ENCODE measurements at places on chromosomes 2 and 18.
A peak's percentile ranks its signal among the peaks of the same experiment; 100 is the strongest.

DNA sequence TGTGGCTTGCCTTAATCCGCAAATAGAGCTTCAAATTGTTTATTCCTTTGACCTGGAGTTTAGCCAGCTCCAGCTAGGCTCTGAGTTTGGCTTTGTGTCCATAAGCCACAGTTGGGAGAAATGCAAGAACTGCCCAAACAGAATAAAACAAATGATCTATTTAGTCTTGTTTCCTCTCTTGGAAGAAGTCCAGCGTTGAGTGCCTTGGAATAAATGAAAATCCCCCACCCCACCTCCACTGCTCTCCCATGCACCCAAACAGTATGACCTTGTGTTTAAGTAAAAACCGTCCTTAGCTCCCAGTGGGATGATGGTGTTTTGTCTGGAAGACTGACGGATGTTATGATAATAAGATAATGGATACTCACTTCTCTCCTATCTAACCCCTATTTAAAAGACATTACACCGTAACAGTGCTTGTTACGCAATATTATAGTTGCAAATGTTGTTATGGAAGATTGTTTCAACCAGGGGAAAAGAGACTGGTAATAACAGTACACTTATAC is 3.2 kb upstream of the SERPINE2 start:
- DNase-seq, result no peak

- DNase-seq, result peak; percentile 27
Observed at GRCh38 chr2:224987733-224988132, 54.5 kb downstream of the DOCK10 start.

DNA sequence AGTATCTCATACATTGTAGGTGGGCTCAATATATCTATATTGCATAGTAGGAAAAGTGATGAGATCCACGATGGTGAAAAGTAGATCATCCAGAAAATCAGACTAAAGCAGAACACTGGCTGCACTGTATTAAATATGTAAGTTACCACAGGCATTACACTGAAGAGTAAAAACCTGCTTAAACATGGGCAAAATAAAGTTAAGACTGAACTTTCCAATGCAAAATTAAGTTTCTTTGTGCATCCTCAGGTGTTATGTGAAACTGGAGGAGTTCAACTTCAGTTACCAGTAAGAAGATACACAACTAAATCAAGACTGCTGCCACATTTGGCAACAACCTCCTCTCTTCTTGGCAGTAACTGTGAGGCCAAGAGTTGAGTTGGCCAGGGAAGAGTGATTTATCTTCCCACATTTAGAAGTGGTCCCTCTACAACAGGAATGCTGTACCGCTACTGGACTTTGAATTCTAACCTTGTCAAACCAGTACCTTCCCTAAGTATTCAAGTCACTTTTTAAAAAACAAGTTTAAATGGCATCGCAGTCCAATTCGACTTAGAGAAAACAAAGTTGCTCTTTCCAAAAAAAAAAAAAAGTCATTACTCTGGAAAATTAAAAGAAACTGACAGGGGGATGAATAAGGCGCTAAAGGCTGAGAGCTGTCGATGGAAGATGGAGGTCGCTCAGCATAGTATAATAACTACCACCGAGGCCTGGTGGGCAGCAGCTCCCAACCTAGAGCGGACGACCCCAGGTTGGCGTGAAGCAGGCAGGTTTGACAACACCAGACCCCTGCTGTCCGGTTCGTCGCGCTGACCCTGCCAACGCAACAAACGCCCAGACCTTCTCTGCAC is 1.1 kb downstream of the MAP4K3 start:
- DNase-seq, result peak; percentile 54

- DNase-seq, result peak; percentile 37
Observed at GRCh38 chr2:86283411-86284030, 53.9 kb downstream of the REEP1 start.

- no peak for DNase-seq
Observed at GRCh38 chr2:137291836-137292570, 526.7 kb downstream of the THSD7B start.

GRCh38 chr18:79680100-79680879 is 687 bp downstream of the CTDP1 start:
- DNase-seq, result peak; percentile 58

DNA sequence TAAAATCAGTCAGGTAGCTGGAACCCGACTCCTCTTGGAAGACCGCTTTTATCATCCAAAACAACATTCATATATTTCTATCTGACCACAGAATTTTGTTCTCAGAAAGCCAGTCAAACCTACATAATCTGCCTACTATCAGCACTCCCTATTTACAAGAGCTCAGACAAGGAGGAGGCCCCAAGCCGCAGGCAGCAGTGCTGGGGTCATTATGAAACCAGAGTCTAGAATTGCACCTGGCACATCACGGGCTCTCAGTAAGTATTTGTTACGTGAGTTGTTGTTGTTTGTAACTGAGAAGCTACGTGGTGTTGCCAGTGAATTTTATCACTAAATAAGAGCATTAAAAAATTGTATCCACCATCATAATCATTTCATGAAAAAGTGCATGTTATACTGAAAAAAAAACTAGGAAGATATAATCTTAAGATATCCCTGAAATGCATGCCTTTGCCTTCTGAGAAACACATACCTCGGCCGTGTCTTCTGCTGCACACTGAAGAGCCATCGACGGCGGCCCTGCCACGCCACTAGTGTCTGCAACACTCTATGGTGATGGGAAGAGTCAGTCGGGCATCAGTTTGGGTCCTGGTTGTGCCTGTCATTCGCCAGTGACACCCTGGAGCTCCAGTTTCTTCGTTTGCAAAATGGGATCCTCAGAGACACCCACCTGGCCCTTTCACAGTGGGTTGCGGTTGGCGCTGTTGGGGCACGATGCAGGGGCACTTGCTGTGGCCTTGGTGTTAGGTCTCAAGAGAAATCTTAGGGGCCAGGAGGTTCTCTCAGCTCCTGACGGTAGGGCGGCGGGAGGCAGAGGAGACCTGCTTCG is 505.9 kb downstream of the EIPR1 start:
- no peak for DNase-seq

GRCh38 chr2:231452799-231453508 is 11.3 kb downstream of the NCL start:
- DNase-seq, result peak; percentile 23

DNA sequence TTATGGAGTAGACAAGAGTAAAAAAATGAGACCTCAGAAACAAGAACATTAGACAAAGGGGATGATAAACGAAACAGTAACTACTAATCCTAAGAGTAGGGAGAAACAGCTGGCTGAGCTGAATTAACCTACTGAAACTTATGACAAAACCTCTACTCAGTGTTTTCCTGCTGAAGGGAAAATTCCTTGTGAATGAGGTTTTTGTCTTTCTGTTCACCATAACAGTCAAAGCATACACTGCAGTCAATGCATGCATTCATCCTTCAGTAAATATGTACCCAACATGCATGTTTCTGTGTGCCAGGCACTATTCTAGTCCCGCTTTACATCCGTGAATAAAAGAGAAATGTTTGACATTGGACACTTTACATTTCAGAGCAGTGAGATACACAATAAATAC is 805.6 kb upstream of the KLHL29 start:
- no peak for DNase-seq

GRCh38 chr2:123448801-123449200 is 576.3 kb upstream of the CNTNAP5 start:
- DNase-seq, result no peak

- peak; percentile 75 for DNase-seq
Observed at GRCh38 chr2:150686391-150686790, 198.9 kb upstream of the RND3 start.

DNA sequence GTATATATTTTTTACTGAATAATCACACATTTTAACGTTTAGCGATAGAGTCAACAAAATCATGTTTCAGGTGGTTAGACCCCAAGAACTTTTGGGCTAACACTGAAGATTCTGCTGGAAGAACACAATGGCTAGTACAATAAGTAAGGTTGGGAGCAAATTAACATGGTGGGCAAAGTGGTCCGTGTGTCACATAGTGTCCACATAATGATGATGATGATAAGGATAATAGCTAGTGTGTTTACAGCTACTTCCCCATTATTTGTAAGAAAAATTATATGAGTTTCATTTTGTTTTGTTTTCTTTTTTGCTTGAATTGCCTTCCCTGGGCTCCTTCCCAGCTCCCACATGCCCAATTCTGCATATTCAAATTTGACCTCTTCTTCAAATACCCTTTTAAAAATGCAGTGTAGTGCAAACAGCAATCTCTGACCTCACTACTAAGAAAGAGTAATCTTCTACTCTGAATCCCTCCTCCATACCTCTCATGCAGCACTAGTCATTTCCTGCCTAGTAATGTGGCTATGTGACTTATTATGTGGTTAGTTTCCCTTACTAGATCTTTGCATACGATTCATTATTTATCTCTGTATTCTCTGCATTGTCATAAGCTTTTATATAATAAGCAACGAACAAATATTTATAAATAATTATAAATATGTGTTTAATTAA is 16.9 kb upstream of the VPS54 start:
- DNase-seq, result peak; percentile 74

- DNase-seq, result no peak
Observed at GRCh38 chr2:221120643-221121042, 451.5 kb downstream of the EPHA4 start.

DNA sequence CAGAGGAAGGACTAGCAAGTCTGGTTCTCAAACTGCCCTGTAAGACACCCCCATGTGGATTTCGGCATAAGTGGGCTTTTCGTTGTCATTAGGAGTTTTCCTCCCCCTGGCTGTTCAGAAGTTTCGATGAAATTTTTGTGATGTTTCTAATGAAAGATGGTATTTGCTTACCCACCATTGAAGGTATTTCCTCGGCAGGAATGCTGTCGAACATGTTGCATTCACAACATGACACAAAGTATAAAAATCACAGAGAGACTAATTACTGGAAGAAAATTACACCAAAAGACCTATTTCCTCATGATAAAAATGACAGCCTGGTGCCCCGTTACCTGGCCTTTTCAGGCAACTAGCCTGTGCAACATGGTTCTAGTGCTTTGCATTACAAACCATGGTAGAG is 144.9 kb downstream of the TXNL1 start:
- no peak for DNase-seq

DNA sequence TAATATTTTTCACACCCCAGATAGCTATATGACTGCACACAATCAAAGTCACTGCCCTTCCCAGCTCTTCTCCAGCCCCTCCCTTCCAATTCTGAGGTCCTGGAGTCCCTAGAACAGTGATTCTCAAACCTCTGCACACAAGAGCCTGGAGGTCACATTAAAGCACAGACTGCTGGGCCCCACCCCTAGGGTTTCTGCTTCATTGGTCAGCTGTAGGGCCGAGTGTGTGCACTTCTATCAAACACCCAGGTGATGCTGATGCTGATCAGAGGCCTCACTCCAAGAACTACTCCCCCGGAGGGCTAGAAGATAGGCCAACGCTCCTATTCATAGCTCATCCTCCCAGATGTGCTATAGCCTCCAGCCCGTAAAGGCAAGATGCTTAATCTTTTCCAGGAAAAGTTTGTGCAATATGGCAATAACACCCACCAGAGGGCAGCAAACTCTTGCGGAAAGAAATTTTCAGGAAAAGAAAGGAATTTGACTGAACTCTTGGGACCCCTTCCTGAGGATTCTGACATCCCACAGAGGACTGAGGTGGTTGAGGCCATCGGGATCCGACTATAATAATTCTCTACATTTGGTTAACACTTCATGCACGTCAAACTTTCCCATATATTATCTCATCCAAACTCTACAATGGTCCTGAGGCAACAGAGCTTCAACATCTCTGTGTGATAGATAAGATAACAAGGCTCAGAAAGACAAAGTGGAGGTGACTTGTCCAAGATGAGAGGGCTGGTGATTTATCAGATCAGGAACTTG is 194.2 kb upstream of the PKDCC start:
- peak; percentile 82 for DNase-seq

GRCh38 chr2:191637182-191638078 is 40.5 kb upstream of the NABP1 start:
- DNase-seq, result peak; percentile 95

- DNase-seq, result no peak
Observed at GRCh38 chr2:165863810-165864261, 69.8 kb upstream of the GALNT3 start.

DNA sequence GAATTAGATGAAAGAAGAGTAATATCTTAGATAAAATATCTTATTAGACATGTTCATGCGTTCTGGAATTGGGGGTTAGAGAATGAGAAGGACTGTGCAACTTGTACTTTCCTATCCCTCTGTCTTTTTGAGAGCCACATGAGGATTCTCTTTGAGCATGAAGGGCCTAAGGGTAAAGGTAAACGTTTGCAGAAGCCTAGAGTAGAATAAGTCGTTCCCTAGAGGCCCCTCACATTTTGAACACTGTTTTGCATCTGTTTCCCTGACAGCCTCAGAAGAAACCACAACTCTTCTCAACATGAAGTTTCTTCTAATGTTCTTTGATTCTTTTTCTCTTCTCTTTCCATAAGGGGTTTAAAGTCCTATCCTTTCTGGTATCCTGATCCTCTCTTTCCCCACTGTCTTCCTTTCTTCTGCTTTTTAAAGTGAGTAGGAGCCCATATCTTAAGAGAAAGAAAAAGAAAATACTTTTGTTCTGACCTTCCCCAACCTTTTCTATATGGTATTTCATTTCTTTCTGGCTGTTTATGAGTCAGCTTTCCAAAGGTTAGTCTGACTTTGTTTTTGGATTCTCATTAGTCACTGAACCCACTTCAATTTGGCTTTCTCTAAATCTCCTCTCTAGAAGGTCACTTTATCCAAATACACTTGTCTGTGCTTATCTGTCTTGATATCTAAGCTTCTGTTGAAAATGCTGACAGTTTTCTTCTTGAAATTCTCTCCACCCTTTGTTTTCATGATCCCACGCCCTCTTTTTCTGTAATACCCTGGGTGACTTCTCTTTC is 34.8 kb downstream of the PPP1R1C start:
- peak; percentile 35 for DNase-seq

GRCh38 chr2:207848545-207848928 is 78.8 kb upstream of the FZD5 start:
- DNase-seq, result no peak

DNA sequence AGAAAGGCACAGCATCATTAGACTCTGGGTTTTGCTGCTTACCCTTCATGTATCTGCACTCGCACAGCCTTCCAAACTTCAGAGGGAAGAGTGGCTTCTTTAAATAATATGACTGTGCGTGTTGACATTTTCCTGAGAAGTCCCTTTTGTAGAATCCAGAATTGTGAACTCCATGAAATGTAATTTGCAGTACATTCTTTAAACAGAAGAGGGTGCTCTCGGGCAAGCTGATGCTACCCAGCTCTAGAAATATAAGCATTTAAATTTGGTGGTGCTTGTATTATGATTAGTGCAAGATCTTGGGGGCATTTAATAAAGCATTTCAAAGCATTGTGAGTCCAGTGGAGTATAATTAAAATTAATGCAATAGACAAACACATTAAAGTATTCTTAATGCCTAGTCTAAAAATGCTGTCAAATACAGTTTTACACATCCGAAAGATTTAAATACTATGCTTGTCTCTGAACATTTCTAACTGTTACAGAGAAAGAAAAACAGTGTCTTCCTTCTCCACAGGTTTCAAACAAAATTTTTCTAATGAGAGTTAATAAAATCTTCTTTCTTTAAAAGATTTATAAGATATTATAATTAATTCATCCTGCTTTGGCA is 17.3 kb upstream of the GTF2A1L start:
- DNase-seq, result peak; percentile 84

- DNase-seq, result no peak
Observed at GRCh38 chr2:160051371-160051800, 11.0 kb downstream of the PLA2R1 start.

GRCh38 chr2:218146056-218146455 is 20.2 kb downstream of the CXCR2 start:
- peak; percentile 30 for DNase-seq

Data from PC-3 (cell line).